Inflammatory macrophage treated with lipopolysaccharide for 4 hours (primary cell): ENCODE measurements at places on chromosomes 7 and 10.

GRCh38 chr10:43806831-43807640, 158.4 kb upstream of the ZNF32 start:
- no peak for DNase-seq

DNA sequence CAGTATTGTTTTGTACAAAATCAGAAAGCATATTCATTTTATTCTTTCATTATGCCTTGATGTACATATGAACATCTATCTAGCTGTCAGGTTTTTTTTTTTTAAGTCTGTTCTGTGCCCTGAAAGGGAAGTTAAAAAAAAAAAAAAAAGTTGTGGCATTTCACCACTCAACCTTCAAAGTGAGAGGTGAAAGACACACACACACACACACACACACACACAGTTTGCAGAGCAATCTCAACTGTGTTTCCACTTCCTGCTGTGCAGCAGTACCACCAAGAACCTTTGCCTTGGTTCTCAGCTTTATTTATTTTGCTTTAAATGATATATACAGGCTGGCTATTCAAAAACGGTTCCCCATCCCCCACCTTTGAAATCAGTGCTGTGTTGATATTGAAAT, 955.6 kb downstream of the GATA3 start:
- DNase-seq, result no peak

GRCh38 chr7:25262586-25262985, 34.3 kb upstream of the NPVF start:
- no peak for DNase-seq

DNA sequence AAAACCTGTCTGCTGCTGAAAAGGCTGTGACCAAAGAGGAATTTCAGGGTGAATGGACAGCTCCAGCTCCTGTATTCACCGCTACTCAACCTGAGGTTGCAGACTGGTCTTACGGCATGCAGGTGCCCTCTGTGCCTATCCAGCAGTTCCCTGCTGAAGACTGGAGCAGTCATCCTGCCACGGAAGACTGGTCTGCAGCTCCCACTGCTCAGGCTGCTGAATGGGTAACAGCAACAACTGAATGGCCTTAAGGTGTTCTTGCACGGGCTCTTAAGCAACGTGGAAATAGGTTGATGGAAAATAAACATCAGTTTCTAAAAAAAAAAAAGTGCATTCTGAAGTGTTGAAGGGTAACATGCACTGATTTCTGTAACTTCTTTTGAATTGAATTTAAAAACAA, 82.3 kb downstream of the DAGLB start:
- no peak for DNase-seq

DNA sequence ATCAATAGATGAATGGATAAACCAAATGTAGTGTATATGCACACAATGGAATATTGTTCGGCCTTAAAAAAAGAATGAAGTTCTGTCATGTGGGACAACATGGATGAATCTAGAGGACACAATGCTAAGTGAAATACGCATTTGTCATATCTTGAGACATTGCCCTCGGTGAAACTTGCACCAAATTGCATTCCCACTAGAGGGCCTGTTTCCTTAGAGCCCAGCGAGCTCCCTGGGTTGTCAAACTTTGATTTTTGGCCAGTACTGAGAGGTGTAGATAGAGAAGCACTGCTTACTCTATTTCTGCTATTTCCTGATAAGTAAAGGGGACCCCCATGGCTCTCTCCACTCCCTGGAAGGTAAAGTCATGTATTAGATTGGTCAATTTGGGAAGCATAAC, 157.1 kb downstream of the GPAM start:
- DNase-seq, result no peak
